COLO829 (cell line): ENCODE measurements at places on chromosomes 11 and 22.

- DNase-seq = no peak
Measured at GRCh38 chr11:1776331-1776851, 12.7 kb upstream of the CTSD start.

- no peak for DNase-seq
Measured at GRCh38 chr11:73257342-73258103, 14.6 kb upstream of the P2RY6 start.

- DNase-seq = peak; percentile 83
Measured at GRCh38 chr22:37186228-37186996, 1.6 kb downstream of the C1QTNF6 start.

GRCh38 chr11:86940122-86940777 lies 14.9 kb downstream of the FZD4 start:
- DNase-seq = no peak

GRCh38 chr22:35257002-35257320 lies 332 bp upstream of the HMGXB4 start:
- DNase-seq = no peak

GRCh38 chr11:86877503-86877902 lies 77.2 kb downstream of the PRSS23 start:
- no peak for DNase-seq

GRCh38 chr11:11262171-11262920 lies 90.7 kb downstream of the CSNK2A3 start:
- no peak for DNase-seq

DNA sequence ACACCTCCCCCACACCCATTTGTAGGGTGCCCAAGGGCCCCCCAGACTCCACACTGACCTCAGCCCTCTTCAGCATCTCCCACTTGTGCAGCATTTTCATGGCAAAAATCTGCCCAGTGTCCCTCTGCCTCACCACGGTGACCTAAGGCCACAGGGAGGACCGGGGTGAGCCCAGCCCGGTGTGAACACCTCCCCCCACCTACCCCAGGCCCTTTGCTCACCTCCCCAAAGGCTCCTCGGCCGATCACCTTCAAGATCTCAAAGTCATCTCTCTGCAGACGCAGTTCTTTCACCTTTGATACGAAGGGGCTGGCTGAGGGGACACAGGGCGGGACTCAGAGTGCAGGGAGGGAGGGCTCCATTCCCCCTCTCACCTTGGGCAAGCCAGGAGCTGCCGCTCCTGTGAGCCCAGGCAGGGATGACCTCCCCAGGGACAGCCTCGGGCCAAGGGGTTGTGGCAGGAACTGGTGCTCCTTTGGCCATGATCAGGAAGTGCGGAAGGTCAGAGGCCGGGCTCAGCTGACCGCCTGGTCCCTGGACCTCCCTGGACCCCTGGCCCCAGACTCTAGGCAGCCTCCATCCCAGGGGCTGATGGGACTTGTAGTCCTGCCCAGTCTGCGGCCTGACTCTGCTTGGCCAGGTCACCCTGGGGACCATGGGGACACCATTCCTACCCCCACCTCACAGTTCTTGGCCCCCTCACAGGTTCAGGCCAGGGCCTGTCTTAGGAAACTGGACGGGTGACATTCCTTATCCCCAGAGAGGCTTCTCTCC lies 2.7 kb downstream of the CDC42BPG start:
- DNase-seq = no peak

- DNase-seq = no peak
Measured at GRCh38 chr11:61826930-61827570, 1.1 kb upstream of the FADS2 start.

DNA sequence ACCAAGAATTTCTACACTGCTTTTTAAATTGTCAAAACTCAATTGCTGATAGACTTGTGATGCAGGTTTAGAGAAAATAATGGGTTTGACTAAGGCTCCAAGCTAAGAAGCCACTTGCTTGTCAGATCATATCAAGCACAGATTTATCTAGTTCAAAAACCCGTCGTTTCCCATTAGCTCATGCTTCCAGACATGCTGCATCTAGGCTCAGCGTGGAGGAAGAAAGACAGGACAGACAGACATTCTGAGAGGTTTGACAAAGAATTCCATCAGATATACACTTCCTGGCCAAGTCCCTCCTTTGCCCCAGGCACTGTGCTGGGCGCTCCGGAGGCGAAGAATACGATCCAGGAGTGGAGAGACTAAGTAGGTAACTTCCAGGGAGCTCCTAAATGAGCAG lies 76.8 kb downstream of the KCNC1 start:
- DNase-seq = no peak

DNA sequence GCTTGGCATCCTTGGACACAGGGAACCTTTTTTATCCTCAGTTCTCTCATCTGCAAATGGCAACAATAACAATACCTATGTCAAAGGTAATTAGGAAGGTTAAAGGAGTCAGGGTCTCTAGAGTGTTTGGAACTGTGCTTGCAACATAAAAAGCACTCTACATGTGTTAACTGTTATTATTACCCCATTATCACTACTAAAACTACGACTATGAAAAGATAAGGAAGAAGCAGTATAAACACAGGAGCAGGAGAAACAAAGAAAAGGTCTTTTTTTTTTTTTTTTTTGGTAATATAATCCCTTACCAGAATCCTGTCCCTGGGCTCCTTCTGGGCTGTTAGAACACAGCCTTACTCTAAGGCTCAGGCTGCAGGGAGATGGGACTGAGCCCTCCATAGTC lies 348.2 kb downstream of the CADM1 start:
- no peak for DNase-seq

DNA sequence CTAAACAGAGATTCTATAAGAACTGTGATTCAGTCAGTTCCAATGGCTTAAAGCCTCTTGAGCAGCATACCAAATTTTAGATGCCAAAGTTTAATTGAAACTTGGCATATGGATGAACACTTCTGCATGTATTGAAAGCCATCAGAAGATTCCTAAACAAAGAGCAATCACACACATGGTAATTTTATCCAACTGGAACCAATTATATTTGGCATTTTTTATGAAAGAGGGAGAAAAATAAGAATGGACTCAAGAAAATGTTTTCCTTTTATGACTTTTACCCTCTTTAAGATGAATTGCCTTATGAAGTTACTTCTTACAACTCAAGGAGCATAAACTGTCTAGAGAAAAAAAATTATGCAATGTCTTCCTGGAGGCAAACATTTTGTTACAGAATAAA lies 7.4 kb downstream of the TRPC6 start:
- DNase-seq = no peak

DNA sequence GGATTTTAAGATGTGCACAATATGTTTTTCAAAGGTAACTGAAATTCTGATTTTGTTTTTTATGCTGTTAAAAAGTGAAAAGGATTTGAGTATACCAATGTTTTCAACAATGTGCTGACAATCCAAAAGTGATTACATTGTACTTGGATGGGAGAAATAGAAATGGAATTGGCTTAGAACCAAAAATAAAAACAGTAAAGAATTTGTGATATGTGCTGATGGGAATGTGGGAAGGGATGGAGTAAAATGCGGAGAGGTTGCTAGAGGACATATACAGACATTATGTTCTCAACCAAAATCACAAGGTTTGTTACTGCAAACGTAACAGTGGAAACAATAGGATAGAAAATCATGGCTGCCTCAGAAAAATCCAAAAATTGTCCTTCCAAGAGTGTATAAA lies 279.3 kb upstream of the TENM4 start:
- no peak for DNase-seq

DNA sequence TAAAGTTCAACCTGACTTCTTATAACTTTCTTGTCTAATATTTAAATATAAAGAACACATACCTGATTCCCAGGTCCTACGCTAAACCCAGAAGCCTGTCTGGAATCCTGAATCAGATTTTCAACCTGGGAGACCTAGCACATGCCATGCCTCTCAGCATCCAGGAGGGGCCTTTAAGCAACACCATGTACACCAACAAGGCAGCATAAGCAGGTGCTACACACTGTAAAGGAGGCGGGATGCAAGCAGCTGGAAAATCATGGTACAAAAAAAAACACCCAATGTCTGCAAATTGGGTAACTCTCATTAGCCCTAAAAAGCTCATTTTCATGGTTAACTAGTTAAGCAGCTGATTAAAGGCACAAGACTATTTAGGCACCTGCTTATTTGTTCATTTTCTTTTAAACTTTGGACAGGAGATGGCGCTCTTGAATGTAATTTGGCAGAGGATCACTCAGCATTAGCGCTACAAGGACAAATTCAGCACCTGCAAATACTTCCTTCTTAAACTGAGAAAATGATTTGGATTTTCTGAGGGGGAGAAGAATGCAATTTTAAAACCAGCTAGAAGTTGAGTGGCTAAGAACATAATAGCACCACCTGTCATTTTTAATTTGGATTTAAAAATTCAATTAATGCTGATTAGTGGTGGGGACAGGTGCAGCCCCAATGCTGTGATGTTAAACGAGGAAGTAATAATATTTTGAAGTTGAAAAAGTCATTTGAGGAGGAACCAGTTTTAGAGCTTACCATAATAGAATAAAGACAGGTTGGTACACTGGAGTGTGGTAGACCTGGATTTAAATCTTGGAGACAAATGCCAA lies 104.0 kb downstream of the FAR1 start:
- peak; percentile 22 for DNase-seq
